Stimulated activated CD8-positive, alpha-beta memory T cell treated with anti-CD3 and anti-CD28 coated beads, Interleukin-4, amount 100 ng/mL, for 24 hours (primary cell): ENCODE measurements at places on chromosomes 6 and 20.

DNA sequence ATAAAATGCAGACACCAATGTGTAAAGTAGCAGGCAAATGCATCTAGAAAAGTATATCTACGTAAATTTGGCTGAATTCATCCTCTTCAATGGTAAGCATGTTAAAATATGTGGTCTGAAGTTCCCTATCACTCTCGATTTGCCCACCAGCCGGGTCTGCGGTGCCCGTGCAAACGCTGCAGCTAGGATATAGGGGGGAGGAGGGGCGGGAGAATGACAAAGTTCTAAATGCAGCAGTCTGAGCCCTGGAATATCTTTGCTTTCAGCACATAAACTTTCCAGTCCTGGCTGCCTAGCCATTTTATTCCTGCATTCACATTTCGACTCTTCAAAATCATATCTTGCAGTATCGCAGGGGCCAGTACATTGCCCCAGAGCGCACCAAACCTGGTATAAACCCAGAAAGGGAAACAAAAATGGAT is 708 bp downstream of the NRN1 start:
- no peak for DNase-seq

DNA sequence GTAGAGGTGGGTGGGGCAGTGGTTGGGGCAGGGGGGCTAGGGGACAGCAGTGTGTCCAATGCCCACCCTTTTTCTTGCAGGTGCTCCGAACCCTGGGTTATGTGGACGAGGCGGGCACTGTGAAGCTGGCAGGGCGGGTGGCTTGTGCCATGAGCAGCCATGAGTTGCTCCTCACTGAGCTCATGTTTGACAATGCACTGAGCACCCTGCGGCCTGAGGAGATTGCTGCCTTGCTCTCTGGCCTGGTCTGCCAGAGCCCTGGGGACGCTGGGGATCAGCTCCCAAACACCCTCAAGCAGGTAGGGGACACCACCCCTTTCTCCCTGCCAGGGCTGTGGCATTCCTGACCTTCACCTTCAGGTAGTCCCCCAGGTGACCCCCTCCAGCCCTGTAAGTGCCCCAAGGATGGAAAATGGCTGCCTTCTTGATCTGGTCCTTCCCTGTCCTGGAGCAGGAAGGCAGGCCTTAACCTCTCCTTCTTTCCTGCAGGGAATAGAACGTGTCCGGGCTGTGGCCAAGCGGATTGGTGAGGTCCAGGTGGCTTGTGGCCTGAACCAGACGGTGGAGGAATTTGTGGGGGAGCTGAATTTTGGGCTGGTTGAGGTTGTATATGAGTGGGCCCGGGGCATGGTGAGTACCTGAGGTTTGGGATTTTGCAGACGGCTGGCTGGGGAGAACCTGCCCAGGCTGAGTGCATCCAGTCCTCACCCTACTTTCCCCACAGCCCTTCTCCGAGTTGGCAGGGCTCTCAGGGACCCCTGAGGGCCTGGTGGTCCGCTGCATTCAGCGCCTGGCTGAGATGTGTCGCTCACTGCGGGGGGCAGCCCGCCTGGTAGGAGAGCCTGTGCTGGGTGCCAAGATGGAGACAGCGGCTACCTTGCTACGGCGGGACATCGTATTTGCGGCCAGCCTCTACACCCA is 2.9 kb downstream of the DXO start:
- DNase-seq: no peak

DNA sequence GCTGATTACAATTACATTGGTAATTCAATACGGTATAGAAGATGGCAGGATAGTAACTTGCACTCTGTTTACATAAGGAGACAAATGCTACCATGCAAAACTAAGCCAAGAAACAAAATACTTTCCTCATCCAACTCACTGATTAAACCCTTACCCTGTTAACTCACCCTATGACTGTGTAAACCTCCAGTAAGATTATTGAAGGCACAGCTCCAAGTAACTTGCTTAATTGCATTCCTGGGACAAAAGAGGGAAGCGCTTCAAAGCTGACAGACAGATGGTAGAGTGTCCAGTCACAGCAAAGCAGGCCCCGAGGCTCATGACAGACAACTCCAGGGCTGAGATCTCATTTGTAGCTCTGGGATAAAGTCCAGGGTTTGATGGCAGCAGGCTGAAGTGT is 6.9 kb upstream of the KIF16B start:
- DNase-seq: no peak

- no peak for DNase-seq
These were observed 21.8 kb downstream of the SNX5 start for GRCh38 chr20:17946572-17947473.

GRCh38 chr6:130670142-130670541 is 157.1 kb upstream of the SMLR1 start:
- DNase-seq: no peak

GRCh38 chr20:48782901-48783308 is 44.9 kb downstream of the PREX1 start:
- DNase-seq: no peak

DNA sequence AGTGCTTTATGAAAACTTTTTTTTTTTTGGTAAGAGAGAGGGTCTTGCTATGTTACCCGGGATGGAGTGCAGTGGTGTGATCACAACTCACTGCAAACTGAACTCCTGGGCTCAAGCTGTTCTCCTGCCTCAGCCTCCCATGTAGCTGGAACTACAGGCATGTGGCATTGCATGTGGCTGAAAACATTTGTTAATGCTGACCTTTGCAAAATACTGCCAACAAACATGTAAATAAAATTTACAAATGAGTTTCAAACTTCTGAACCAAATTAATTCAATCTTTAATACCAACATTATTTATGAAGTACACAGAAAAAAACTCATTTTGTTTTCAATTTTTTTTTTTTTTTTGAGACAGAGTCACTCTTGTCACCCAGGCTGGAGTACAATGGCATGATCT is 26.1 kb upstream of the ZBTB2 start:
- no peak for DNase-seq

GRCh38 chr6:144778773-144779492 is 493.8 kb downstream of the UTRN start:
- DNase-seq: no peak

GRCh38 chr6:25449774-25450173 is 170.6 kb downstream of the CARMIL1 start:
- DNase-seq: no peak

DNA sequence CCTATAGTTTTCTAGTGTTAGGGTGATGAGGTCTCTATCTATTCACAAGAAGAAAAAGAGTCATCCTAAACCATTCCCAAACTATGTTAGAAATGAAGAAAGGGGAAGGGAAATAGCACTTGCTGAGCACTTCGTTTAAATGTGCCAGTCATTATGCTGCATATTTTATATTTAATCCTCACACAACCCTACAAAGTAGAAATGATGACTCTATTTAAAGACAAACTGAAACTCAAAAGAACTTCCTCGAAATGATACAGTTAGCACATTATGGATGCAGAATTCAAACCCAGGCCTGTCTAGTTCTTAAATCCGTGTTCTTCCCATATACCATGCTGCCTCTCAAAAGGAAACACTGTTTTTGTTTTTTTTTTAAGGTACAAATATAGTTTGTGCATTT is 174.6 kb downstream of the GMPR start:
- no peak for DNase-seq

GRCh38 chr6:108407904-108408827 is 113.3 kb downstream of the AFG1L start:
- no peak for DNase-seq

DNA sequence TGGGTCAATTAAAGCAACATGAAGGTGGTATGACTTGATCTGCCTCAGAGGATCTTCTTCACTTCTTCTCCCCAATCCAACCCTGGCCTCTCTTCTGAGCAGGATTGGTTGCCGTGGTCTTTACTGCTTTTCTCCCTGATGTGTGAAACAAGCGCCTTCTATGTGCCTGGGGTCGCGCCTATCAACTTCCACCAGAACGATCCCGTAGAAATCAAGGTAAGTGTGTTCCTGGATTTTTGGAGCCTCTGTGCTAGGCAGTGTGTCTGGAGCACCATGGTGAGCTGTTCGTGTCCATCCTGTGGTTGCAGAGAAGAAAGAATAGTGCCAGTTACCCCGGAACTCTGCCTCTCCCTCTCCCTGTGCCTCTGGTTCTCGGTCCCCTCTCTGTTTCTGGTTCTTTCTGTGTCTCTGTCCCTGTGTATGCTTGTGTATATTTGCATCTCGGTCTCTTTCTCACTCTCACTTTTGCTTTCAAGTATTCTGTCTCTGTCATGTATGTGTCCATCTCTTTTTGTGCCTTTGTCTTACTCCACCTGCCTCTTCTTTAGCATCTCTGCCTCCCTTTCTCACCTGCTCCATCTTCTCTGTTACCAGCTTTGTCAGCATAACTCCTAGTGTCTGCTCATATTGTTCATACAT is 23.5 kb downstream of the TM9SF4 start:
- no peak for DNase-seq

- DNase-seq: no peak
These were observed 558.5 kb downstream of the CD83 start for GRCh38 chr6:14676064-14676463.

GRCh38 chr6:92110403-92110802 is 1309.0 kb downstream of the EPHA7 start:
- DNase-seq: no peak

DNA sequence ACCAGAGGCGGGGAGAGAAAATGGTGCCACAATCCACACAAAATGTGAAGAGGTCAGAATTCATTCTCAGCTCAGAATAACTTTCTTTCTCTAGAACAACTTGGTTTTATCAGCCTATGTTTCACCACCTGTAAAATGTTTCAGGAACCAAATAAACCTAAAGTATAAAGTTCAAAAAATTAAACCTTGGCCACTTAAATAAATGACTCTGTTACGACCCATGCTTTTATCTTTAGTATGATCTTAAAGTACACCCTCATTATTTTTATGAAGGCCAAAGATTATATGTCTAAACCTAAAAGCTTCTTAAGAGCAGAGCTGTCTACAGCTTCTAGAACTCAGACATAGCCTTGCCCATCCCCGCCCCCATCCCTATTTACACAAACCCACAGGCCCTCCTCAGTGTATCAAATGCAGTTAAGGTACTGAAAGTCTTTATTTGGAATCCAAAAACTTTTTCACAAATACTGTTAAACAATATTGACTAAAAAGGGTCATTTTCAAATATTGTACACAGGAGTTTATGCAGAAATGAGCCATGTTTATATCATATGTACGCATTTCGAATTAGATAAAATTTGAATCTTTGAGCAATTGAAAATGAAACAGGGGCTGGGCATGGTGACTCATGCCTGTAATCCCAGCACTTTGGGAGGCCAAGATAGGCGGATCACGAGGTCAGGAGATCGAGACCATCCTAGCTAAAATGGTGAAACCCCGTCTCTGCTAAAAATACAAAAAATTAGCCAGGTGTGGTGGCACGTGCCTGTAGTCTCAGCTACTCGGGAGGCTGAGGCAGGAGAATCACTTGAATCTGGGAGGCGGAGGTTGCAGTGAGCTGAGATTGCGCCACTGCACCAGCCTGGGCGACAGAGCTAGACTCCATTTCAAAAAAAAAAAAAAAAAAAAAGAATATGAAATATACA is 5.7 kb upstream of the NHSL1 start:
- DNase-seq: no peak

DNA sequence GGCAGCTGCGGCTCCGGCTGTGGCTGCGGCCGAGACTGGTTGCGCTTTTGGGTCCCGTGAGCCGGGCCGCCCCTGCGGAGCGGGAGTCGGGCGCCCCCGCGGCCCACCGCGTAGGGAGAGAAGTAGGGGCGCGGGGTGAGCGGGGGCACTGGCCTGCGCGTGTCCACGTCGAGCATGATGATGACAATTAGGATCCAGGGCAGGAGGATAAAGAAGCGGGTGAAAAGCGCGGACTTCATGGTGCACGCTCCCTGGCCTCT is 739 bp downstream of the B3GAT2 start:
- no peak for DNase-seq

DNA sequence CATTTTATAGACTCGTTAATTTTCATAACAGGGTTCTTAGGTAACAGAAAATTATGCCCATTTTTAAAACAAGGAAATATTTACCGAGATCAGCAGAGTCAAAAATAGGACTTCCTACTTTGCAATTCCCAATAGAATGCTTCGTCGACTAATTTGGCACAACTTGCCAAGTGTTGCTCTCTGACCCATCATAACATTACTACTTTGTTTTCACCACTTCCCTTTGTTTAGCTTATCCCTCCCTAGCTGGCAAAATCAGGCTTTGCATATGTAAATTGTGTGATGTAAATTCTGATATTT is 914 bp upstream of the RANBP9 start:
- DNase-seq: no peak

- DNase-seq: no peak
These were observed 152.9 kb downstream of the AKAP7 start for GRCh38 chr6:131288214-131288613.

DNA sequence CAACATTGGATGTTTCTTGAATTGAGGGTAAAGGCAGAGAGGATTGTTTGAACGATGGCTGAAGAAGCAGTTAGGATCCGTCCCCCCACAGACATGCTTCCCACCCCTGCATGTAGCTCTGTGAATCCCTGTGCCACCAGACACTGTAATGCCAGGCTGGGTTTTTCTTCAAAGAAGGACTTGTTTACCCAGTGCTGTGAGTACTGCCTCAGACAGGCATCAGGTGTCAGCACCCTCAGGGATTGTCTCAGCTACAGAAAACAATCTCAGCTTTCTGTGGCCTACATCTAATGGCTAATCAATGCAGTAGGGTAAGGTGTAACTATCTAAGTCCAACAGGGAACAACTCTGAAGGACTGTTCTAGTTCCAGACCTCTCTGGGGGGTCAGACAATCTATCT is 853.0 kb upstream of the EPHA7 start:
- DNase-seq: no peak

DNA sequence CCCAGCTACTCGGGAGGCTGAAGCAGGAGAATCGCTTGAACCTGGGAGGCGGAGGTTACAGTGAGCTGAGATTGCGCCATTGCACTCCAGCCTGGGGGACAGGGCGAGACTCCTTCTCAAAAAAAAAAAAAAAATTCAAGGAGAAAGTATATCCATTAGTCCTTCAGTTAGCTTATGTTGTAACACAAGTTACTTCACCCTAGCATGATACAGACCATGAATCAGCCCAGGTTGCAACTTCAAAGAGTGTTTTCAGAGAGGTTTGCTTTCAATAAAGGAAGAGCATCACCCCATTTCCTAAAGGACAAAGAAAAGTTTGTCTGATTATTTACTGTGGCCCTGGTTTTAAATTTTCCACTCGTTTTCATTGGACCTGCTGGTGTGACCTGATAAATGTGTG is 73.0 kb downstream of the SERAC1 start:
- no peak for DNase-seq

DNA sequence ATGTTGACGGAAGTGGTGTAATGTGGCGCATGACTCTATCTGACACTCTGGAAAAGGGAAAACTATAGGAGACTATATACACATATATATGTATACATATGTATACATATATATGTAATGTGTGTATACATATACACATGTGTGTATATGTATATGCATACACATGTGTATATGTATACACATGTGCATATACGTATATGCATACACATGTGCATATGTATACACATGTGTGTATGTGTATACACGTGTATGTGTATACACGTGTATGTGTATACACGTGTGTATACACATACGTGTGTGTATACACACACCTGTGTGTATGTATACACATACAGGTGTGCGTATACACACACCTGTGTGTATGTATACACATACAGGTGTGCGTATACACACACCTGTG is 683.4 kb upstream of the FLRT3 start:
- DNase-seq: no peak

- no peak for DNase-seq
These were observed 40.9 kb downstream of the PTPRA start for GRCh38 chr20:2914160-2914559.
